ENCODE measurements at places on chromosomes 2 and 18. TPM values are rescaled to one million over a fixed set of nuclear protein-coding genes. Genes with fewer than 3 reads are reported as not detected.

DNA sequence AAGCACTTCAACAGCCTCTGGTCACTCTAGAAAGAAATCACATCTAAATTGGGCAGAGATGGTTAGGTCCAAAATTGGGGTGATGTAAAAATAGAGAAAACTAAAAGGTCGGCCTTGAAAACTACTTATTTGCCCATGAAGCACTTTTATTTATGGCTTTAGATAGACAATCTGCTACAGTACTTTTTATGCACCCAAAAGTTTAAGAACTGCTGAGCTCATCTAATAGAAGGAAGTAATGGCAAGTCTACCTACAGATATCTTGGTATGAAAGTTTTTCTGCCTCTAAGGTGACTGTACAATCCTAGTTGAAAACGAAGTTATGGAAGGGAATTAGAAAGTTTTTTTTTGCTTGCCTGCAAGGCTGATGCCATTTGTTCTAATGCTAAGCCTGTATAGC is 46.2 kb downstream of the SPHKAP start:
- no peak overlapping the region for H3K27ac ChIP-seq
- no peaks in the 10 kb centered on the region for H3K27me3 ChIP-seq
- DNase-seq: no peak
- H3K36me3 ChIP-seq: no peaks in the 10 kb centered on the region
- no peak overlapping the region for H3K4me3 ChIP-seq
- no peaks in the 10 kb centered on the region for H3K4me1 ChIP-seq

ASB18 gene
- total RNA-seq: not detected

GCC2 gene
- total RNA-seq: 7.6 TPM

ERMN gene
- not detected for total RNA-seq

SYT4 gene
- not detected for total RNA-seq

FIGN gene
- total RNA-seq: 4.3 TPM

GRCh38 chr2:128585706-128586105 is 267.0 kb upstream of the HS6ST1 start:
- H3K36me3 ChIP-seq: no peaks in the 10 kb centered on the region
- no peaks in the 10 kb centered on the region for H3K4me1 ChIP-seq
- no peaks in the 10 kb centered on the region for H3K27me3 ChIP-seq
- no peak overlapping the region for H3K27ac ChIP-seq
- DNase-seq: no peak

GRCh38 chr2:130922417-130922816 is 85.7 kb downstream of the ARHGEF4 start:
- no peak for DNase-seq
- no peaks in the 10 kb centered on the region for H3K36me3 ChIP-seq
- H3K27ac ChIP-seq: no peak overlapping the region
- H3K4me3 ChIP-seq: no peak overlapping the region
- no peaks in the 10 kb centered on the region for H3K27me3 ChIP-seq
- no peaks in the 10 kb centered on the region for H3K4me1 ChIP-seq

DYNAP gene
- total RNA-seq: not detected
